MCF 10A (cell line): ENCODE measurements at places on chromosomes 7 and 10. TPM values are rescaled to one million over a fixed set of nuclear protein-coding genes. Genes with fewer than 3 reads are reported as not detected.
A peak's percentile ranks its signal among the peaks of the same experiment; 100 is the strongest.

The PLCE1 gene
- 0.22 and 0.23 TPM in 2 replicates for total RNA-seq

DNA sequence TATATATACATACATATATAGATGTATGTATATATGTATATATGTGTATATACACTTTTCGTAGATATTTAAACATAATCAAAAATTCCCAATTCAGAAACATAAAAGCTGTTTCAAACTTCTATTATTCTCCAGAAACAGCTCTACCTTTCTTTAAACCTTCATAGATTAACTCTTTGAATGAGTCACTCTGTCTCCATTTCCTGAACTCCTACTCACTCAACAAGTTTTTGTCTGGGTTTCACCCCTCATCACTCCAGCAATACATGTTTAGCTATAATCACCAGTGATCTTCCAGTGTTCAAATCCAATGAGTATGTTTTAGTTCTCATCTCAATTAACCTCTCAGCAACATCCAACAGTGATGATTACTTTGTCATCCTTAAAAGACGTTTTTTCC lies 9.6 kb downstream of the DGKB start:
- DNase-seq, result no peak
- no peaks in the 10 kb centered on the region for H3K36me3 ChIP-seq
- no peaks in the 10 kb centered on the region for H3K4me1 ChIP-seq
- H3K27ac ChIP-seq, result no peak overlapping the region
- peaks cover 46% of the 10 kb centered on the region for H3K27me3 ChIP-seq

The EXOC6 gene
- 5.9 and 6.6 TPM in 2 replicates for total RNA-seq

DNA sequence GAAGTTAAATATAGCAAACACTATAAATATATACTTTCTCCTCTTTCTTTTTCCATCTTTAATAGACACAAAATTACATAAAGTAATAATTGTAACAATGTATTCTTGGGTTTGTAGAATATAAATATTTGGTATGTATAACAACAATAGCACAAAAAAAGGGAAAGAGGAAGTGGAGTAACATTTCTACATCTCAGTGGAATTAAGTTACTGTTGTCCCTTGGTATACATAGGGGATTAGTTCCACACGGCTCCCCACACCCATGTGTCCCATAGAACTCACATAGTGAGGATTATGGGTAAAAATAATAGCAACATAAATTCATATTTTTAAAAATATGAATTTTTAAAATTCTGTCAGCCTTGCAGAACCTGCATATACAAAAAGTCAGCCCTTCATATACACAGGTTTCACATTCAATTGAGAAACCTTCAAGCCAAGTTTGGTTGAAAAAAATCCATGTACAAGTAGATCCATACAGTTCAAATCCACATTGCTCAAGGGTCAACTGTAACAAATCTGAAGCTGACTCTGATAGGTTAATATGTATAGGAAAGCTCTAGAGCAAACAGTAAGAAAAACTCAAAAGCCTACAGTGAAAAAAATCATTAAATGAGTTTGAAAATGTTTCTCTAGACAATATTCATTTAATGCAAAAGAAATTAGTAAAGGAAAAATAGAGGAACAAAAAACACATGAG lies 92.4 kb downstream of the HYCC1 start:
- H3K36me3 ChIP-seq, result peaks cover 5% of the 10 kb centered on the region
- no peak overlapping the region for H3K4me3 ChIP-seq
- H3K27me3 ChIP-seq, result no peaks in the 10 kb centered on the region
- peaks cover 6% of the 10 kb centered on the region for H3K4me1 ChIP-seq

DNA sequence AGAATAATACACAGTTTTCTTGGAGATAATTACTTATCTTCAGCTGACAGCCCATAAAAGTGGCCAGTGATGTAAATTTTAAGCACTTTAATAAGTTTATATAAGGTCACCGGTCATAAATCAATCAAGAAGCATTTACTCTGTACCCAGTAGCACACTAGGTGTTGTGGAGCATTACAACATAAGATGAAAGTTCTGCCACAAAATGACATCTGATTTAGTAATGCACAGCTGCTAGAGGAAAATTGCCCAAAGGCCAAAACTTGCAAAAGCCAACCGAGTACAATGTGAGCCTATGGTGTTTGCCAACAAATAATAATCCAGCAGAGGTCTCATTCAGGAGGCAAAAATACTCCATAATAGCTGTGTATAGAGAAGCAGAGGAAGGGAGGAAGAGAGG lies 63.6 kb downstream of the GPR37 start:
- peaks cover 25% of the 10 kb centered on the region for H3K4me1 ChIP-seq
- H3K4me3 ChIP-seq, result peak overlapping the region; percentile 3
- H3K27me3 ChIP-seq, result no peaks in the 10 kb centered on the region

The PIK3AP1 gene
- total RNA-seq, result not detected in 2 replicates

The ENTPD1 gene
- total RNA-seq, result not detected in 2 replicates

DNA sequence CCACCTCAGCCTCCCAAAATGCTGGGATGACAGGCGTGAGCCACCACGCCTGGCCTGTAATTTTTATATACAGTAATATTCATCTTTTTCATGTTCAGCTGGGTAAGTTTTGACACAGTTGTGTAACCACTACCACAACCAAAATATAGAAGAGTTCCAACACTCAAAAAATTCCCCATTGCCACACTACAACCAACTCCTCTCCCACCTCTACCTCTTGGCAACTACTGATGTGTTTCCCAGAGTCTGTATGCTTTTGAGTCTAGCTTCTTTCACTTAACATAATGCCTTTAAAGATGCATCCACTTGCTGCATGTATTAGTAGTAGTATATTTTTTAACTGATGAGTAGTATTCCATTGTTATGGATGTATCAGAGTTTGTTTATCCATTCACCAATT lies 90.7 kb downstream of the SRPK2 start:
- H3K4me3 ChIP-seq, result no peak overlapping the region
- H3K36me3 ChIP-seq, result peaks cover 21% of the 10 kb centered on the region
- no peak for DNase-seq
- no peaks in the 10 kb centered on the region for H3K27me3 ChIP-seq

- H3K4me1 ChIP-seq, result no peaks in the 10 kb centered on the region
- DNase-seq, result no peak
- peaks cover 22% of the 10 kb centered on the region for H3K27me3 ChIP-seq
These were observed 148.9 kb upstream of the SLC13A1 start for GRCh38 chr7:123348690-123349089.

The NODAL gene
- total RNA-seq, result not detected in 2 replicates

The ANKRD61 gene
- 0.42 TPM in 1 of 2 replicates, not detected in the other for total RNA-seq

DNA sequence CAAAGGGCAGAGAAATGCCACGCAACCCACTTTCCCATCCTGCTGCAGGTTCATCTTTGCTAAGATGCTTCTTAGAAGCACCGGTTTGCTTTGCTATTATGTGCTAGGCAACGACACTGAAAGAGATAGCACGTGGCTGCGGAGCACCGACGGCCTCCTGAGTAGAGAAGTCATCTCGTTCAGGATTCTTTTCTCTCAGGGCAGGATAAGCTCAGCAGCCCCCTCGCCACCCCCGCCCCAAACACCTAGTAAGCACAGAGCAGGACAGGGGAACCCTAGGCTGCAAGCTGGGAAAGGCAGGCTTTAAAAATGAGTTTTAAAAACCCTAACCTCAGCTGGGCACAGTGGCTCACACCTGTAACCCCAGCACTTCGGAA lies 15.0 kb downstream of the ASB13 start:
- no peak for DNase-seq
- H3K27ac ChIP-seq, result no peak overlapping the region
- H3K36me3 ChIP-seq, result peaks cover 52% of the 10 kb centered on the region
- no peaks in the 10 kb centered on the region for H3K4me1 ChIP-seq
- H3K27me3 ChIP-seq, result no peaks in the 10 kb centered on the region

DNA sequence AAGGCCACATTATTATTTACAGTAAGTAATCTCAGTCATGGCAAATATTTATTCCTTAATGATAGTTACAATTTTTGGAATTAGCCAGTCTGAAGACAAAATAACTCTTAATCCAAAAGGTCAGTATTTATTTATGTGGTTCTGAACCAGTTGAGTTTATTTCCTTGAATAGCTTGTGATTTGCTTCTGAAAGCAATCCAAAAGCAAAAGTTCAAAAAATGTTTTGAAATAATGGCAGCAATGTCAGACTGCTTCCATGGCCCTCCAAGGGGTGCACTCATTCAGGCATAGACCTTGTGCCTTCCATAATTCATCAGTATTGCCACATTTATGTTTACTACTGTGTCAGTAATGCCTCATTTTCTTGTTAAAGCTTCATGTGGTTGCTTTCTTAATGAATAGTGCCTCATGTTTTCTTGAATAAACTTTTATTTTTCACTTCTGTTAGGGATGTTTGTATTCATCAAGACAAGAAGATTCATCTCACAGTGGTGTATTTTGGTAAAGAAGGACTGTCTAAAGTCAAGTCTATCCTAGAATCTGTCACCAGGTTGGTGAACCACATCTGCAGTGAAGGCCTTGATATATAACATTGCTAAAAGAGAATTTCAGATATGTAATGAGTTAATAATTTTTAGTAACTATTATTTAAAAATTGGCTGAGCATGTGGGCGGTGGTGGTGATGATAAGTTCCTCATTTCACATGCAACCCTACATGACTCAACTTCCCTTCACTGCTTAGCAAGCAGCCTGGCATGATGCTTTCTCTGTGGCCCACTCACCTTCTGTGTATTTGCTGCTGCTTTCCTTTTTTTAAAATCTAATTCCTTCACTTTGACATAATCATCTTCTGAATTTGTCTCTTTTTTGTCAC lies 22.0 kb downstream of the CSGALNACT2 start:
- peaks cover 13% of the 10 kb centered on the region for H3K36me3 ChIP-seq
- peak overlapping the region; percentile 82 for H3K27ac ChIP-seq
- H3K4me3 ChIP-seq, result no peak overlapping the region
- H3K4me1 ChIP-seq, result peaks cover 20% of the 10 kb centered on the region
- H3K27me3 ChIP-seq, result no peaks in the 10 kb centered on the region

The SLC29A3 gene
- 3.6 and 4.0 TPM in 2 replicates for total RNA-seq

- H3K36me3 ChIP-seq, result no peaks in the 10 kb centered on the region
- DNase-seq, result peak; percentile 93
- no peak overlapping the region for H3K4me3 ChIP-seq
- peaks cover 30% of the 10 kb centered on the region for H3K4me1 ChIP-seq
These were observed 131.1 kb upstream of the PTPRZ1 start for GRCh38 chr7:121741896-121742295.

DNA sequence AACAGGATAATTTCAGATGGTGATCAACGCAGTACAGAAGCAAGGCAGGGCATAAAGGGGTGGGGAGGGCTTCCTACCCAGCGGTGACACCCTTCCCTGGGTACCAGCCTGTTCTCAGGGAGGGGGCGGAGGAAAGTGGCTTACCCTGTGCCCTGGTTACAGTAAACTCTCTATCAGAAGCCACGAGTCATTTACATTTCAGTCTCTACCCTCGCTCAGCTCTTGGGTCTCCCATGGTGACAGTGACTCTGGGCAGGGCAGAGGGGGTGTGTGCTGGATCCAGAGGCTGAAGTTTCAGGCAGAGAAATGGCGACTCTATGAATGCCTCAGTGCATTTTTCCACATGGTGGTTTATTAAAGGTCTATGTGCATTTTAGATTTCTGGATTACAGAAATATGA lies 107.0 kb downstream of the ADARB2 start:
- H3K36me3 ChIP-seq, result peaks cover 19% of the 10 kb centered on the region
- H3K4me3 ChIP-seq, result no peak overlapping the region
- no peak overlapping the region for H3K27ac ChIP-seq
- H3K4me1 ChIP-seq, result no peaks in the 10 kb centered on the region

GRCh38 chr7:159017741-159018140 lies 126.9 kb downstream of the VIPR2 start:
- H3K4me3 ChIP-seq, result no peak overlapping the region
- H3K27ac ChIP-seq, result no peak overlapping the region
- H3K36me3 ChIP-seq, result no peaks in the 10 kb centered on the region
- no peak for DNase-seq
- no peaks in the 10 kb centered on the region for H3K27me3 ChIP-seq

The DMBT1 gene
- 4.4 and 7.6 TPM in 2 replicates for total RNA-seq
